ENCODE measurements at places on chromosomes 16 and 17.

DNA sequence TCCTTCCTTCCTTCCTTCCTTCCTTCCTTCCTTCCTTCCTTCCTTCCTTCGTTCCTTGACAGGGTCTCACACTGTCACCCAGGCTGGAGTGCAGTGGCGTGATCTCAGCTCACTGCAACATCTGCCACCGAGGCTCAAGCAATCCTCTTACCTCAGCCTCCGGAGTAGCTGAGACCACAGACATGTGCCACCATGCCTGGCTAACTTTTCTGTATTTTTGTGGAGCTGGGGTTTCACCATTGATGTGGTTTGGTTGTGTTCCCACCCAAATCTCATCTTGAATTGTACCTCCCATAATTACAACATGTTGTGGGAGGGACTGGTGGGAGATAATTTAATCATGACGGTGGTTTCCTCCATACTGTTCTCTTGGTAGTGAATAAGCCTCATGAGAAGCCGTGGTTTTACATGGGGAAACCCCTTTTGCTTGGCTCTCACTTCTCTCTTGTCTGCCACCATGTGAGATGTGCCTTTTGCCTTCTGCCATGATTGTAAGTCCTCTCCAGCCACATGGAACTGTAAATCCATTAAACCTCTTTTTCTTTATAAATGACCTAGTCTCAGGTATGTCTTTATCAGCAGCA, 90.3 kb upstream of the MPHOSPH6 start:
- no peak for DNase-seq

DNA sequence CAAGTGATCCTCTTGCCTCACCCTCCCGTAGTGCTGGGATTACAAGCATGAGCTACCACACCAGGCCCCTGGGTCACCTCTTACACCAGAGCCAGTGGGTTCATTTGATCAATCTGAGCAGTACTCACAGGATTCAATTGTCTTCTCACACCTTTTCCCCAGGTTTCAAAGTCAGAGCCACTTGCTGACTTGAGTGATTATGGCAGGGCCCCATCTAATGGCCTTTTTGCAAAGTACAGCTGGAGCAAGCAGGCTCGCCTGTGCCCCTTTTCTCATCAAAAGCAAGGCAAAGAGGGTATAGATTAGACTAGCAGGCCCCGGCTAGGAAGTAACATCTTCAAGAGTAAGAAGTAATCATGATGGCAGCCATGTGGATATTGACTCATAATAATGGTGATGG, 114.8 kb upstream of the NOL11 start:
- DNase-seq: no peak

GRCh38 chr17:36926226-36926625, 11.0 kb upstream of the LHX1 start:
- no peak for DNase-seq

GRCh38 chr16:87236516-87237115, 80.6 kb downstream of the C16orf95 start:
- no peak for DNase-seq

DNA sequence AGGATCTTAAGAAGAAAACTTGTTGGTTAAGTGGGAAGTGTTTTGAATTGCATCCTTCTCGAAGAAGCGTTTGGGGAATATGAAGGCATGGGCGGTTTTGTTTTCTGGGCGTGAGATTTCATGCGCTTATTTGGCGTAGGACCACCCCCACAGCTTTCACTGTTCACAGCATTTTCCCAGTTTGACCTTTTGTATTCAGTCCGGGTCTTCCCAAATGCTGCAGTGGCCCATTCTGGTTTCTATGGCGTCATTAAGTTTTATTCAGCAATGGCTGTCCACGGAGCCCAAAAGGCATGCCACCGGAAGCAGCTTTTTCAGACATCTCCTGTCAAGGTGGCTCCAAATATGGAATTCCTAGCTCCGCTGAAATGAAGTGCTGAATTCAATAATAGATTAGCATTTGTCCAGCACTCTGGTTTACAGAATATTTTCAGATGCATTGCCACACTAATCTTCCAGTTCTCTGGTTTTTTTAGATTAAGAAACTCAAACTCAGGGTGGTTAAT, 90.6 kb upstream of the FBXO47 start:
- DNase-seq: no peak

DNA sequence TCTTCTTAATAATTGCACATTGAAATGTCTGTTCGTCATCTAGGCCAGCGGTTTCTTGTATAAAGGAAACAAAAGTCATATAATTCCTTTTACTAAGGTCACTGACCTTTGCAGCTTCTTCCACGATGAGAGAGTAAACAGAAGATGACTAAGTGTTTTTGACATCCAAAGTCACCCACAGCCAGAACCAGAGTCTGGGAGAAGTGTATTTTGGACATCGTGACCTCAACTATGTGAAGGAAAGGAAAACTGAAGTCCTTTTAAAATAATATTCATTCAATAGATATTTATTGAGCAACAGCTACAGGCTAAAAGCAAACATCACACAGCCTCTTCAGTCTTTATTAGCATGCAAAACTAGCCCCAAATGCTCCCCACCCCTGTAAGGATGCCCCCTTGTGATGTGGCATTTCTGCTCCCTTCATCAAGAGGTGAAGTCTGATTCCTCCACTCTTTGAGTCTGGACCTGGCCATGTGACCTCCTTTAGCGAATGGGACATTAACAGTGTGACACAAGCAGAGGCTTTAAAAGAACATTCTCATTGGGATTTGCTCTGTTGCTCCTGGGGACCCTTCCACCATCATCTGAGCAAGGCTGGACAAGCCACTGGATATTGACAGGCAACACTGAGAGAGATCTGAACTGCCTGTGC, 8.1 kb upstream of the PMP22 start:
- no peak for DNase-seq

- DNase-seq: no peak
Observed at GRCh38 chr17:28812748-28813377, 29.7 kb downstream of the FAM222B start.

GRCh38 chr17:67633751-67634211, 84.0 kb upstream of the NOL11 start:
- no peak for DNase-seq

DNA sequence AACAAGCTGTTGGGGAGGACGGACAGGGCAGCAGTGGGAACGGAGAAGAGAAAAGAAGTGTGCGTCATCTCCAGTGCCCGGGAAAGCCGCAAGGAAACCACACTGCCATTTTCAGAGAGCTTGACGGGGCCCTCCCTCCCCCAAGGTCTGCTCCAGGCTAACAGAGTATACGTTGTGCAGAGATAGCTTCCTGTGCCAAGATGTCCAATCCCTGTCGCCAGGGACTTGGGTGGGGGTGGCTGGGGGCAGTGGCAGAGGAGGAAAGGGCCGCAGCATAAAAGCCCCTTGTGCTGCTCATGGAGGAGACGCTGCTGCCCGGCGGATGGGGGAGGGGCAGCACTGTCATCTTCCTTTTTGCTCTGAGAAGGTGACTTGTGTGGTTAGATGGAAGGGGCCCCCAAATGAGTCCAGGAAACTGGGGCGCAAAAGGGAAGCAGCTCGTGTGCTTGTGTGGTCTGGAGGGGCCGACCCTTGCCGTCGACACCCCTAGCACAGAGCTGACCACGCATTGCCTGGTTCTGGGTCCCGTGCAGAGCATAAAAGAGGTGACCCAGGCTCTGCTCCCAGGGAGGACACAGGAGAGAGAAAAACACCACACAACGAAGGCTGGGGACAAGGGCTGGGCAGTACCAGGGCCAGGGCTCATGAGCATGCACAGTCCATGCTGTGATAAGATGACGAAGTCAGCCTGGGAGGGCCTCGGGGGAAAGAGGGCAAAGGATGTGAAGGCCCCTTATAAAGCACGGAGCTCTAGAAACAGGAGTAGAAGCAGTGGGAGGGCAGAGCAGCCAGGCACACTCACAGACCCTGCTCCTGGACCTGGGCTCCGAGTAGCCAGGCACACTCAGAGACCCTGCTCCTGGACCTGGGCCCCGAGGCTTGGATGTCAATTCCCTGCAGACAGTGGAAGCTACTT, 372.7 kb downstream of the SLC39A11 start:
- DNase-seq: no peak

GRCh38 chr16:1293921-1294656, 15.3 kb upstream of the UBE2I start:
- DNase-seq: no peak

All from left lung (tissue), 14 donors.